ENCODE measurements at places on chromosomes 16 and 17. TPM values are rescaled to one million over a fixed set of nuclear protein-coding genes. Genes with fewer than 3 reads are reported as not detected.

DNA sequence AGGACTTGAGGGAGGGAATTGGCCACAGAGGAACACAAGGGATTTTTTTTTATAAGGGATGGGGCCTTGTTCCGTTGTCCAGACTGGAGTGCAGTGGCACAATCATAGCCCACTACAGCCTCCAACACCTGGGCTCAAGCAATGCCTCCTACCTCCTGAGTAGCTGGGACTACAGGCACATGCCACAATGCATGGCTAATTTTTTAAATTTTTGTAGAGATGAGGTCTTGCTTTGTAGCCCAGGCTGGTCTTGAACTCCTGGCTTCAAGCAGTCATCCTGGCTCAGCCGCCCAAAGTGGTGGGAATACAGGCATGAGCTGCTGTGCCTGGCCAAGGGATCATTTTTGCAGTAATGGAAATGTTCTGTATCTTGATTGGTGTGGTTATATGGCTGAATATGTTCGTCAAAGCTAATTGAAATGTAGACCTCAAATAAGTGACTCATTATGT lies 56.9 kb downstream of the VMP1 start:
- no peak overlapping the region for H3K4me3 ChIP-seq
- peak overlapping the region; percentile 6 for H3K27ac ChIP-seq
- peaks cover 13% of the 10 kb centered on the region for H3K4me1 ChIP-seq
- peaks cover 3% of the 10 kb centered on the region for H3K36me3 ChIP-seq
- DNase-seq: no peak

- H3K27me3 ChIP-seq: peaks cover 5% of the 10 kb centered on the region
- no peaks in the 10 kb centered on the region for H3K36me3 ChIP-seq
- no peak overlapping the region for H3K27ac ChIP-seq
- no peak for DNase-seq
Measured at GRCh38 chr17:15109608-15110007, 155.5 kb downstream of the PMP22 start.

DNA sequence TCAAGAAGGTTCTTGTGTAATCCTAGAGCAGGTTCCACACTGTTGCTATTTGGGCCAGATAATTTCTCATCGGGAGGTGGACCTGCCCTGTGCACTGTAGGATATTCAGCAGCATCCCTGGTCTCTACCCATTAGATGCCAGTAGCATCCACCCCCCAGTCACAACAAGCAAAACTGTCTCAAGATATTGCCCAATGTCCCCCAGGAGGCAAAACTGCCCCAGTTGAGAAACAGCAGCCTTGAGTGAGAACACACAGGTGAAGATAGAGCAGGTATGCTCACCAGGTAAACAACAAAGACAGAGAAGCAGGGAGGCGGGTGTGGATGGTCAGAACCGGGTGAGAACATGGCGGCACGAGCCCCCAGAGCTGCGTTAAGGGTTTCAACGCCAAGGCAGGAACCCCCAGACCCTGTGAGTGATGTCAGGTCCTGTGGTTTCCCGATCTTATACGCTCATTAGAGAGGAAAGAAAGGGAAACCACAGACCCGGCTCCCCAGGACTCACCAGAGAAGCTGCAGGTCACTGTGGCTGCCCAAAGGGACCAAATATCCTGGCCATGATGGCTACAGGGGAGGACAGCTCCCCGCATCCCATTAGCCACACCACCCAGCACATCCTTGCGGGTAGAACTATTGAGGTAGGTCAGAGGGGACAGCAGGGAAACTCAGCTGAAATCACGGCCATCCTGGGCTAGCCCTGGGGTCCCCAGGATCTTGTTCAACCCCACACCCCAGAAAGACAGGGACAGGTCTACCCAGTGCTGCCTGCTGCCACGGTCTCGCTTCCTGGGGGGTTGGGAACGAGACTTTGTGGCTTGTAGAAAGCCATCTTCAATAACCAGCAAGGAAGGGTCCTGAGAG lies 21.2 kb downstream of the CDC42EP4 start:
- H3K4me3 ChIP-seq: no peak overlapping the region
- peak overlapping the region; percentile 63 for H3K27ac ChIP-seq
- no peak for DNase-seq
- H3K4me1 ChIP-seq: peaks cover 21% of the 10 kb centered on the region

GRCh38 chr16:18792836-18793433 lies 2.8 kb upstream of the RPS15A start:
- no peaks in the 10 kb centered on the region for H3K27me3 ChIP-seq
- peak overlapping the region; percentile 37 for H3K27ac ChIP-seq
- no peak overlapping the region for H3K4me3 ChIP-seq
- peaks cover 32% of the 10 kb centered on the region for H3K4me1 ChIP-seq
- DNase-seq: no peak

MYL11 gene
- total RNA-seq: 1.8 TPM

PHLPP2 gene
- 10.2 TPM for total RNA-seq

SLC25A10 gene
- 3.4 TPM for total RNA-seq

Data from T-helper 17 cell (primary cell).